Suppressor macrophage treated with lipopolysaccharide for 4 hours (primary cell): ENCODE measurements at places on chromosomes 12 and 14.

- no peak for DNase-seq
Measured at GRCh38 chr12:106120519-106121105, 18.1 kb downstream of the NUAK1 start.

DNA sequence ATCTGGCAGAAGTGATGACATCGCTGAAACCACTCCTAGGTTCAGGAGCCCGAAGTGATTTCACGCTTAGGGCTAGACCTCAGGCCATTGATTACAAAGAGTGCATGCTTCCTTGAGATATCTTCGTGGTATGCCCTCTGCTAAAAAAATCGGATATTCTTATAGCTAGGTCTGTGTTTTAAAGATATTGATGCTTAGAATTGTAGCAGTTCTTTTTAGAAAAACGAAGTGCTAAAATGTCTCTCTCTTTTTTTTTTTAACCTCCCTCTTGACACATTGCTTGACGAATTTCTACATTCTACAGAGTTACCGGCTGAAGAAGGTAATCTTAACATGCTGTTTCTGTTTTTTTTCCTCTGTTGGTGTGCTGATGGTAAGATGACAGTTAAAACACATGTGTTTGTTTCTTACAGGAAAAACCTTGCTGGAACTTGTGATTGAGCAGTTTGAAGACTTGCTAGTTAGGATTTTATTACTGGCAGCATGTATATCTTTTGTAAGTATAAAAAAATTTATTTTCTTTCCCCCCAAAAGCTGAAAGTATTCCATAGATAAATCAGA lies 1.3 kb downstream of the ATP2A2 start:
- DNase-seq = peak; percentile 68

DNA sequence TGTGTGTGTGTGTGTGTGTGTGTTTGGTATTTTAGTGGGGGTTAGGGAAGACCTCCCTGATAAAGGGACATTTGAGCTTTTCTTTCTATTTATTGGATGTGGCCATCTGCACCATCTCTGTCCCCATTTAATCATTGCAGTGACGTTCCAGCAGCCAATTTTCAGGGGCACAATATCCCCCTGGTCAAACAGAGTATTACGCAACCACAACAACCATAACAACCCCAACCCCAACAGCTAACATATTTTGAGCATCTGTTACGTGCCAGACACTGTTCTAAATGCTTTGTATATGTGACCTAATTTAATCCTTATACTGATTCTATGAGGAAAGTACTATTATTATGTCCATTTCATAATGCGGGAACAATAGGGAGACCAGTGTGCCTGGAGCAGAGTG lies 87.4 kb downstream of the TTC8 start:
- DNase-seq = no peak

GRCh38 chr12:124194264-124194892 lies 100.5 kb upstream of the RFLNA start:
- DNase-seq = no peak
